ENCODE measurements at places on chromosomes 6 and 20.

DNA sequence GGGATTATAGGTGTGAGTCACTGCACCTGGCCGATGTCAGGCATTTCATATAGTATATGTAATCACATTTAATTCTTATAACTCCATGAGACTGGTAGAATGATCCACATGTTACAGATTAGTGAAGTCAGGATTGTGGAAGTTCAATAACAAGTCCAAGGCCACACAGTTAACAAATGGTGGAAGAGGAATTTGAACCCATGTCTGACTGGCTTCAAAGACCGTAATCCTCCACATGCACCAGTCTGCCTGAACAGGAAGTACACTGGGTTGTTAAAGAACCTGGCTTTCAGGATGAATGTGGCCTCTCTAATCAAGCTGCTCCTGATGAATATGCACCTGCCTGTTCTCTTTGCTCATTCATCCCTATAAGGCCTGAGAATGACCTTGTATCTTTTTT is 122.0 kb upstream of the HDAC2 start:
- no peak for DNase-seq

DNA sequence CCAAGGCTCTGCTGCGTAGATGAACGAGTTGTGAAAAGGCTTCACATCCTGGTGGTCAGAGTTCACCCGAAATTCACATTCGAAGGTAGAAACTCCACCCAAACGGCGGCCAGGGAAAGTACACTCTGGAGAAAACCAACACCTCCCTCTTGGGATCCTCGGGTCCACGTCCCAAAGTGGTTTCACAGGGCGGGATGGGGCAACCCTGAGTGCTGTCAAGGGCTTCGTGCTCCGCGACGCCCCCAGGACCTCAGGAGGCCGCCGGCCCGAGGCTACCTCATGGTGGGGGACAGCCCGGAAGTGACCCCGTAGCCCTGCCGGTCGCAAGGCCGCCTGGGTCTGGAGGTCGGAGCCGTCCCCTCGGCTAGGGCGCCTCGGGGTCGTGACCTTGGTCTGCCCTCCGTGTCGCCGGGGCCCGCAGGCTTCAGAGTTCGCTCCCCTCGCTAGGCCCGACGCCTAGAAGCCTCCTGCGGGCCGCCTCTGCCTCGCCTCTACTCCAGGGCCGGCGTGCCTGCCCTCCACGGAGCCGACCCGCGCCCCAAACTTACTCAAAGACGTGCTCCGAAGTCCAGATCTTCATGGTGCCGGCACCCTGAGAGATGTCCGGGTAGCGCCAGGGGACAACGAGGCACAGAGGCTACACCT is at the start of gene PRELID3B:
Gene PRELID3B, minus strand, starts transcription at position 636 of the 645 bp plus-strand sequence. Its CDS starts 56 bp downstream, at position 580.
- peak; percentile 69 for DNase-seq

DNA sequence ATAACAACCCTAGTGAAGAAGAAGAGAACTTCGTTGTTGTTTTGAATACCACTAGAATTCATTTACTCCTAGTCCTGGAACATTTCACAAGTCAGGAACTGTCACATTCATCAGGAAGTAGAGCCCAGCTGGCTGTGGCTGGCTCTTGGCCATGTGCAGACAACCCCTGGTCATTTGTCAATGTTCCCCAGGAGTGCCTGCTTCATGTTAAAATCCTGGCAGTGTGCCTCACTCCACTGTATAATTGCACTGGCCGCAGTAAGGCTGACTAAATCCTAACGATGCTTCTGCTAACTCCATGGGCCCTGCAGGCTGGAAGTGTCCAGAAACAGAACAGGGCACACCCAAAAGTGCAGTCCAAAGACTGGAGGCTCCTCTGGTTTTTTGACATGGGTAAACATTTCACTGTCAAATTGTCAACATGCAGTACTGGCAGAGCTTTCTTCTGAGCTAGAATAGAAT is 41.5 kb upstream of the ADGRF1 start:
- DNase-seq = peak; percentile 73

GRCh38 chr6:47454713-47455396 is 22.7 kb upstream of the CD2AP start:
- no peak for DNase-seq

GRCh38 chr6:145621776-145622175 is 113.5 kb downstream of the EPM2A start:
- no peak for DNase-seq

DNA sequence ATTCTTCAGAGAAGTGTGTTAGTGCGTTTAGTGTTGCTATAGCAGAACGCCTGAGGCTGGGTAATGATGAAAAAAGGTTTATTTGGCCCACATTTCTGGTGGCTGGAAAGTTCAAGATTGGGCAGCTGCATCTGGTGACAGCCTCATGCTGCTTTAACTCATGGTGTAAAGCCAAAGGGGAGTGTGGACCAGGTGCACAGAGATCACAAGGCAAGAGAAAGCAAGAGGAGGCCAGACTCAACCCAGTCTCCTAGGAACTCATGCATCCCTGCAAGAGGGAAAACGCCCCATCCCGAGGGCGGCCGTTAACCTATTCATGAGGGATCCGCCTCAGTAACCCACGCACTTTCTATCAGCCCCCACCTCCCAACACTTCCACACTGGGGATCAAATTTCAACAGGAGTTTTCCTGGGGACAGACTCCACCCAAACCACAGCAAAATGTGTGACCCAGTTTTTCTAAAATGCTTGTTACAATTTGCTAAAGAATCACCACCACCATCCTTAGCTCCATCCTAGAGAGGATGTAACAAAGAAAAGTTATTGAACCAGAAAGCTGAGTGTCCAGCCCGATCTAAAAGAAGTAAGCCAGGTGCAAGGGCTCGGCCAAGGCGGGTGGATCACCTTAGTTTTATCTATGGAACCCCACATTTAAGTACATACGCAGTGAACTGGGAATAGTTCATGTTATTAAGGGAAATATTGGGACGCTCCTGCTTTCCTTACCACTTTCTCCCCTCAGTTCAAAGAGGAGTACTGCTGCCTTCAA is 164.8 kb downstream of the QKI start:
- no peak for DNase-seq

DNA sequence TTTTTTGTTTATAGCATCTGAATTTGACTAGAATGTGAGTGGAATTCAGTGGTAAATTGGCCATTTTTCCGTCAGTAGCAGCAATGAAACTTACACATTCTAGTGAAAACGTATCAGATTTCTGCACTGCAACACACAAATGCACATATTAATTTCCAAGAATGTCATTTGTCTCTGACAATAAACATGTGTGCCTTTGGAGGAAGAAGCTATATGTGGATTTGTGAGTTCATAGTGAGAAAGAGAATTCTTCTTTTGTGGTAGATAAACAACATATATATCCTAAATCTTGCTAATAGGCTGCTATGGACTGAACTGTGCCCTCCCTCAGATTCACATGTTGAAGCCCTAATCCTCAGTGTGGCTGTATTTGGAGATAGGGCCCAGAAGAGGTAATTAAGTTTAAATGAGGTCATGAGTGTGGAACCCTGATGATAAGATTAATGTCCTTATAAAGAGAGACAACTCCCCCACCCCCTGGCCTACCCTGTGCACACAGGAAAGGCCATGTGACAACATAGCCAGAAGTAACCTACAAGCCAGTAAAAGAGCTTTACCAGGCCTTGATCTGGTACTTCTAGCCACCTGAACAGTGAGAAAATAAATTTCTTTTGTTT is 200.2 kb upstream of the EYA4 start:
- DNase-seq = peak; percentile 5

- DNase-seq = no peak
These were observed 178.4 kb downstream of the MRPL14 start for GRCh38 chr6:43948527-43949485.

DNA sequence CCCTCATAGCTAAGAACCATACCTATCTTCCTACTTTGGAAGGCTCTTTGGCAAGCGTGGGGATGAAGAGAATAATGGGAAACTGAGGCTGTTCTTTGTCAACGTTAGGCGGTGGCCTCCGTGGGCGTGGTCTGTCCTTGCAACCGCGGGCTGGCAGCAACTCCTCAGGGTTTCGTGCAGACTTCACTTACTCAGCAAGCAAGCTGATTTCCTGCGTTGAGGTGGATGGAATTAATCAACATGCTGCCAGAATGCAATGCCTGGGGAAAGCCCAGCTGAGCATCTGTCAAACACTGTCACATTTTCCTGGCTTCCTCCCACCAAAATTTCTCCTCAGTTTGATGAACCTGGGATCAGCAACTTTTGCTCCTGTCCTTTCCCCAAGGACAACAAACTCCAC is 9.2 kb upstream of the IL17F start:
- DNase-seq = no peak
